ENCODE measurements at places on chromosomes 3 and 15.

DNA sequence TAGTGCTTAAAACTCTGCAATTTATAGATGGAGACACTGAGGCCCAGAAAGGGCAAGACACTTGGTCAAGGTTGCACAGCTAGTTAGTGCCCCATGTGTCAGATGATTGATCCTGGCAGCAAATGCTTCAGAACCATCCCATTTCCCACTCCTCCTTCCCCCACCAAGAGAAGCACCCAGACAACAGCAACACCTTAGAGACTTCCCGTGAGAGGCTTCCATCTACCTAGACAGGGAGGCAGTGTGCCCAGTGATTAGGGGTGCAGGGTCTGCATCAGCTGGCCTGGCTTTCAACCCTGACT, 77.6 kb downstream of the CORO2B start:
- DNase-seq, result no peak

DNA sequence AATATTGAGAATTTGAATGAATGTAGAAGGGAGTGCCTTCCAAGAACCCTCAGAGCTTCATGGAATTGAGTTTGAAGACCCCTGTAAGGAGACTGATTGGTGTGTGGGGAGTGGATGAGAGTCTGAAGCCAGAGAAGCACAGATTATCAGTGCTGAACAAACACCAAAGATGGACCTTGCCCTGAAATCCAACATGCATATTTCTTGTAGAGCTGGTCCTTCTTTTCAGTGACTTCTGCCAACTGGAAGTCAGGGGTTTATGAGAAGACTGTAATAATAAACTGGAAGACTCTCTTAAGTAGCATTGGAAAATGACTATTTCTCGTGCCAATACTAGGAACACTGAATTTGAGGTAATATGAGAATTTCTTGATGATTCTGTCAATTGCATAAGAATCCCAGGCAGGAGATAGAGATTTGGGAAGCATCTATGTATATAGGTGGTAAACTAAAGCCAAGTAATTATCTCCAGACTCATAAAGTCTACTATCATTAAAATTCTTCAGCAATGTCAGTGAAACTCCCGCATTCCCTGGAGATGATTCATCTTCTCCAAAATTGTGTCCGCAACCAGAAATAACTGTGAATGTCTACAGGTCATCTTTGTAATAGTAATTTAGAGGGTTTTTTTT, 213.8 kb downstream of the IL5RA start:
- no peak for DNase-seq

- no peak for DNase-seq
Observed at GRCh38 chr3:53970661-53971060, 79.0 kb upstream of the SELENOK start.

DNA sequence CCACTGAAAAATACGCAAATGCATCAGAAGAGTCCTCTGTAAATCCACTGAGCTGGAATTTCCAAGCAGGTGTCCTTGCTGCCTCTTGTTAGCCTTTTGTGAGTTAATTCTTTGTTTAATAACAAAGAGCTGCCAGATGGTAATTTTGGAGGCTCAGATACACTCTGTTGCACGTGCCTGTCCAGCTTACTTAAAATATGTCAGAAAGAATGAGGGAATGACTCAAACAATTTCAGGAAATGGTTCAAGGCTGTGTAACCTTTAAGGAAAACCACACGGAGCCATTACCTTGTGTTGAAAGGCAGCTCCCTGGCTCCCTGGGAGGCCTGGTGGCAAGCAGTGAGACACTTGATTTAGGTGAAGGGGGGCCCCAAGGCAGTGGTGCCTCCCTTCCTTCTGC, 302.2 kb upstream of the CTDSPL start:
- DNase-seq, result no peak

DNA sequence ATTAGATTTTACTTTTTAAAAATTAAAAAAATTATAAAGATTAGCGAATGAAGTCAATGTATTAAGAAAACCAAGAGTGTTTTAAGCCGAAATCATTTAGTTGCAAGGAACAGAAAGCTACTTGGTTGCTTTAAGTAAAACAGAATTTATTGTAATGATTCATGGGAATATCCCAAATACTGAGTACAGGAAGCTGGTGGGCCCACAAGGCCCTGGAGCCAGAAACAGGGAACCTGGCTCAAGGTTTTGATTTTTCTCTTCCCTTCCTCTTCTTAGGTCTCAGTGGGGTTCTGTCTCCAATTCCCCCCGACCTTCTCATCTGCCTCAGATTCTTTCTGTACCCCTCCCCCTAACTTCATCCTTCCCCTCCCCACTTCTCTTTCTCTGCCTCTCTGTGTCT, 229.0 kb downstream of the TLE3 start:
- no peak for DNase-seq

DNA sequence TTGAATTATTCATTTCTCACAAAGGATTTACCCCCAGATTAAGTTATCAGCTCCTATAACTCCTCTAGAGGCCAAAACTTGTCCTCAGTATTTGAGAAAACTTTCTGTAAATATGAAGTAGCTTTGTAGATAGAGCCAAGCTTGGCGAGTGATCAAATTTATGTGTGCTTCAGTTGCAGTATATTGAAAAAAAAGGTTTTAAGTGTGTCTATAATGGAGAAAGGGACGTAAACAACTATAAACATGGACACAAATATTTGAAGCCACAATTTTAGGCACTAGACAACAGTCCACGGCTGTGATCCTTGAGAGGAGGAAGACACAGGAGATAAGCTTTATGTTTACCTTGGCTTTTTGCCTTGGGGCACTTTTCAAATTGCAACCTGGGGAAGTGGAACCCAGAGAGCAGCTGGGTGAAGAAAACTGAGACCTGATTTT, 118.7 kb downstream of the THRB start:
- no peak for DNase-seq

DNA sequence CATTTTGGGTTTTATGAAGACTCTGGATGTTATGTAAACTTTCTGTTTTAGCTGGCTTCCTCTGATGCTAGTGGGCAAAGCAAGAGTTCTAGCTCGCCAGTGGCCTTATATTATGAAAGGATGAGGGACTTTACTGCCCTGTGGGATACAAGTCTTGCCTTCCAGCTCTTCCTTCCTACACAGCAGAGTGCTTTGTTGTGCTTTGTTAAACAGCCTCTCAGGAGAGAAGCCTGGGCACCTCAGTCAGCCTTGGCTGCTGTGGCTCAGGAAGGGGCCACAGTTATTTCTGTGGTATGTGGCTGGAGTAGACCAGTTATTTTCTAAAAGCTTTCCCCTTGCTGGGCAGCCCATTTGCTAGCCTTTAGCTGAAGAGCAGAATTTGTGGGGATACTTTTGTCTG, 69.5 kb upstream of the SUCLG2 start:
- DNase-seq, result no peak

DNA sequence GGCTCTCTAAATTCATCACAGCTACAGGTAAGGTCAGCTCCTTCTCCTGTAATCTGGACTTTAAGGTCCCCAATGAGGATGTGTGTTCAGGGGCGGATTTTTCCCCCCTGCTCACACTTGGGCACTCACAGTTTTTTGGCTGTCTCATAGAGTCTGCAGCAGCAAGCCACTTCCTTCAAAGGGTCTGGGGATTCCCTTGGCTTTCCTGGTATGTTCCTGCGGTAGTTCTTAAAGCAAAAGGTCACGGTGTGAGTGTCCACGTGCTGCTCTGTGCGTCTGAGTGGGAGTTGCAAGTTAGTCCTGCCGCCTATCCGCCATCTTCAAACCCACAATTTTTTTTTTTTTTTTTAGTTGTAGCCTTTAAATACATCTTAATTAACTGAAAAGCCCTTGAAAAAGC, 15.4 kb upstream of the CFAP20DC start:
- DNase-seq, result no peak

- no peak for DNase-seq
Observed at GRCh38 chr3:160009525-160009924, 20.9 kb downstream of the IL12A start.

- DNase-seq, result no peak
Observed at GRCh38 chr15:47610736-47611135, 106.6 kb upstream of the SEMA6D start.

GRCh38 chr3:47877719-47878118, 74.8 kb downstream of the DHX30 start:
- no peak for DNase-seq

- DNase-seq, result no peak
Observed at GRCh38 chr15:71314956-71315537, 199.8 kb downstream of the THSD4 start.

- no peak for DNase-seq
Observed at GRCh38 chr15:39699516-39700374, 82.9 kb downstream of the FSIP1 start.

DNA sequence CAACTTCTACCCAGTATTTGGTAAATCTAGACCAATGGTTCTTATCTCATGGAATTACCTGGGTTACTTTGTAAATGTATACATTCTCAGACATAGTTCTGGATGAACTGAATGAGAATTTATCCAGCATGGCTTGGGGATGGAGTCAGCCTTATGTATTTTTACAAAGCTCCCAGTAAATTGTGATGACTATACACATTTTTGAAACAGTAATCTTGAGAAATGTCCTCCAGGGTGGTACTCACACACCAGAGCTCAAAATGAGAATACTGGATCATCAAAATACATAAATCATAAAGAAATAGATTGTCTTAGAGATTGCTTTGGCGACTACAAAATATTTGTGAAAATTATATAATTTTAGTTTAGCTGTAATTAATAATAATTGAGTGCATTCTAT, 722.1 kb upstream of the DPPA4 start:
- no peak for DNase-seq

- DNase-seq, result no peak
Observed at GRCh38 chr3:159082519-159082918, 280.7 kb downstream of the MFSD1 start.

DNA sequence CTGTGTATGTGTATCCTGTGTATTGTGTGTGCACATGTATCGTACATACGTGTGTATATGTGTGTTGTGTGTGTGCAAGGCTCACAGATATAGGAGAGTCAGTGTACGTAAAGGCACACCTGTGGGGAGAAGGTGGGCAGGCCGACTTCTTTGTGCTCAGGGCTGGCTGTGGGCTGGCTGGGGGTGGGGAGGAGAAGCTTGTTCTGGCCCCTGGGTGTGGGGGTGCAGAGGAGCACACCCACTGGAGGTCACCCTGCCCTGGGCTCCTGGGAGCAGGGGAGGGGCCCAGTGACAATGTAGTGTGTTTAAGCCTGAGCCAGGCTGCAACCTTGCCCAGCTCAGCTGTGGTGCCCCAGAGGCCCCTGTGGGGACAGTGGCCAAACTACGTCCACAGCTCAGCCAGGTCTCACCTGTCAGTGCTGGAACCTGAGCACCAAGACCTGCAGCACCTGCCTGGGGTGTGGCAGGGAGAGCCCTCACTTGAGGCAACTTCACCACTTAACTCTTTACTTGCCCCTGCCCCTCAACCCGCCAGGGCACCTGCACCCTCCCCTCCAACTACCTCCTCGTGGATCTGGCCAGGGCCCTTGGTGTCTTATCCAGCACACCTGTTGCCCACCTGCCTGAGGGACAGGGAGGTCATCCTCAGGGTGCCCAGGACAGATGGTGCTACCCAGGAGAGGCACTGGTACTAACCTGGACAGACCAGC, 2.6 kb upstream of the HHATL start:
- no peak for DNase-seq

DNA sequence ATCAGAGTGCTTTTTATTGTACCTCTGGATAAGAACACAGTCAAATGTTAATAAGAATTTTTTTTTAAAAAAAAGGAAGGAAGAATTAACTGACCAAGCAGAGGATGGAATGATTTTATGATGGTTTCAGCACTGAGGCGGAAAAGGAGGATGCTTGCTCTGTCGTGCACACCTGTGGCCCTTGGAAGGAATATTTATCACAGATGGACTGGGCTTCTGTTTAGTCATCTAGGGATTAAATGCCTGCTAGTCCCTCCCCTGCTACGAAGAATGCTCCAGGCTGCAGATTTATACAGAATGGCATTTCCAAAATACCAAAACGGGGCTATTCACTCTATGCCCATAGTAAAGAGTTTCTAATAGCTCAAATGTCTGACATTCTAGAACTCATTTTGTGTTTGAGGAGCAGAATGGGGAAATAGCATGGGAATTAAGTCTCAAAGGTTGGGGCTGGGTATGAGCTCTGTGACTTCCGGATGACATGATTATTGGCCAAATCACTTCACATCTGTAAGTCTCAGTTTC, 92.8 kb upstream of the BCL6 start:
- DNase-seq, result no peak

GRCh38 chr15:64224511-64224910, 61.7 kb upstream of the PPIB start:
- DNase-seq, result no peak

GRCh38 chr3:40939030-40939740, 260.1 kb upstream of the CTNNB1 start:
- no peak for DNase-seq

- DNase-seq, result no peak
Observed at GRCh38 chr15:75199357-75199940, 2.2 kb upstream of the C15orf39 start.

DNA sequence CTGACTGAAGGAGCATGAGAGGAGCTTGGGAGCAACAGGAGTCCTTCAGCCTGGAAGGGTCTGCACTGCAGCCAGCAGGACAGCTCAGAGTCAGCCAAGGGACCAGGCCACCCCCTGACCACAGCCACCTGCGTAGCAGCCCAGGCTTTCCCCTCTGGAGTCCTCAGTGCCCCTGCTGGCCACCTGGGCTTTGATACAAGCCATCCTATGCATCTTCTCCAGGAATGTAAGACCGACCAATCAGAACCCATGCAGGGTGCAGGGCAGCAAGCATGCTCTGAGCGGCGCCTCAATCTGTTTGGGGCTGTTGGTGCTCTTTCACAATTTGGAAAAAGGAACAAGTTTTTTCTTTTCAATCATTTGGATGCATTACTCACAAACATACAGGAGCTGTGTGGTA, 52.0 kb downstream of the DZIP1L start:
- no peak for DNase-seq

All from activated naive CD4-positive, alpha-beta T cell (primary cell).